Neural progenitor cell (in vitro differentiated cells): ENCODE measurements at places on chromosomes 6 and 20.

- no peak for DNase-seq
Observed at GRCh38 chr20:58708246-58708931, 15.8 kb downstream of the NPEPL1 start.

- no peak for DNase-seq
Observed at GRCh38 chr6:2754911-2755310, 4.2 kb upstream of the MYLK4 start.

- no peak for DNase-seq
Observed at GRCh38 chr6:145241039-145241438, 494.3 kb downstream of the EPM2A start.

GRCh38 chr6:16736856-16737775 is 24.1 kb downstream of the ATXN1 start:
- DNase-seq = no peak

DNA sequence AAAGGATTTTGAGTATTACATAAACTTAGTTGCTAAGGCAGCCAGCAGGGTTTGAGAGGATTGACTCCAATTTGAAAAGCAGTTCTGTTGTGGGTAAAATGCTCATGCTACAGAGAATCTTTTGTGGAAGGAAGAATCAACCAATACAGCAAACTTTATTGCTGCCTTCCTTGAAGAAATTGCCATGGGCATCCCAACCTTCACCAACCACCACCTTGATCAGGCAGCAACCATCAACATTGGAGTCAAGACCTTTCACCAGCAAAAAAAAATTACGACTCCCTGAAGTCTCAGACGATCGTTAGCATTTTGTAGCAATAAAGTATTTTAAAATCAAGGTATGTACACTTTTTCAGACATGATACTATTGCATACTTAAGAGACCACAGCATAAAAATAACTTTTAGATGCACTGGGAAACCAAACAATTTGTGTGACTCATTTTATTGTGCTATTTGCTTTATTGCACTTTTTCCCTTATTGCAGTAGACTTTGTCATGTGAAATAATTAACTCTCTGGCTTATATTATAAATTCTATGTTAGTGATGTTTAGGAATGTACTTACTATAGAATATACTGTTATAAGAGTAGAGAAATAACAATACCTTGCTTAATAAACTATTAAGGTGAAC is 390.8 kb downstream of the CDKAL1 start:
- no peak for DNase-seq

DNA sequence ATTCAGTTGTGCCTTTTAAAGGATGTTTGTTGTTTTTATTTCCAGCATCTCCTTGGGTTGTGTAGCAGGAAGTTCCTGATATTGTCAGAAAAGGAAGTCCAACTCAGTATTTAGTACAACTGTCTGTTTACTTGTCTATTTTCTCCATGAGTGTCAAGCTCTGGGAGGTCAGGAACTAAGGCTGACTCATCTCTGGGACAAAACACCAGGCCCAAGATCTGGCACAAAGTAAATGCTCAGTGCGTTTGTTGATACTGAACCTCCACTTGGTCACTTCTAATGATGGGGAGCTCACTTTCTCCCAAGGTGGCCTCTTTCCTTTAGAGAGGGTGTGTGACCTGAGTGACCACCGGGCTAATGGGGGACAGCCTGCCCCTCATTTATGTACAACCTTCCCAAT is 12.6 kb upstream of the PIGU start:
- DNase-seq = no peak

- no peak for DNase-seq
Observed at GRCh38 chr20:47256668-47257236, 99.7 kb downstream of the ZMYND8 start.

DNA sequence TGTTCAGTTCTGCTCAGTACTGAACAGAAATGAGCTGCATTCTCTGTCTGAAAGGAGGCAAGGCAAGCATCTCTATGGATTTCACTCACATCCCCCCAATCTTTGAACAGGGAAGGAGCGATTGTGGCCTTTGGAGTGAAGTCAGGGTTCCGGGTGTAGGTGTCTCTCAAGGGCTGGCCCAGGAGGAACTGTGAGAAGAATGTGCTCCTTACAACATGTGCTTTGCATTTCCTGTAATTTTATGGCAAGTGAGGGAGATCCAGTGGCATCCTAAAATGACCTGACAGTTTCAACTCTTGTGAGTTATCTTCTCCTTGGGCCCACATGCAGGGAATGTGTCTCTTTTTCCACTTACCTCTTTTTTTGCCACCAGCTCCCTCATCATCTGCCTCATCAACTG is 63.0 kb upstream of the RIN2 start:
- DNase-seq = no peak

- peak; percentile 10 for DNase-seq
Observed at GRCh38 chr20:8213831-8214587, 81.9 kb downstream of the PLCB1 start.

GRCh38 chr20:35893942-35894341 is 60.4 kb downstream of the SCAND1 start:
- DNase-seq = no peak

DNA sequence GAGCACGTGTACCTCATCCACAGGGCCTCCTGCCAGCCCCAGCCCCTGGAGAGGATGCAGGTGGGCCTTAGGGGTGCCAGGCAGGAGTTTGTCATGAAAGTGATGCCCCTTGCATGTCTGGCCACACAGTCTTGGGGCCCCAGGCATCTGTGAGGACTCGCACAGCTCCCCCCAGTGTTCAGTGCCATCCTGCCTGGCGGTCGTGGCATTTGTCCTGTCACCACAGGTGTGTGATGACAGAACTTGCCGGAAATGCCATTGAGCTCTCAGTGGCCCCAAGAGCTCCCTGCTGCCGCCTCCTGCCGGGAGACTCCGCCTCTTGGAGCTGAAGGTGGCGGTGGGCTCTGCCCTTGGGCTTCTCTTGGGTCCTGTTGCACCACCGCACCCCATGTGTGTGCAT is 30.6 kb upstream of the ADRM1 start:
- peak; percentile 10 for DNase-seq

DNA sequence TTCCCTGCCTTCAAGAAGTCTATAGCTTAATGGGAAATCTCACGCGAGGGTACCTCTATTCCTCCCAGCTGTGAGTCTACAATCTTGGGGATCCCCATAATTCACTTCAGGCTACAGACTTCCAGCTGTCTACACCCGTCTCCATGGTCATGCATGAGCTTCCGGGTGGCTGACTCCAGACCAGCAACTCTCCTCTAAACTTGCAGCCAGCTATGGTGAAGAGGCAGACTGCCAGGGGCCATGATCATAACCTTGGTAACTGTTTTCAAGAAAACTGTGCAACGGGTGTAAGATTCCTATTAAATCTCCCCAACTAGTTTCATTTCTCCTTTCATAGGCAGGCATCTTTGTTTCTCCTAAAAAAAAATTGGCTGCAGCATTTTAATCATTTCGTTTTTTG is 534.4 kb upstream of the CHD6 start:
- DNase-seq = no peak

DNA sequence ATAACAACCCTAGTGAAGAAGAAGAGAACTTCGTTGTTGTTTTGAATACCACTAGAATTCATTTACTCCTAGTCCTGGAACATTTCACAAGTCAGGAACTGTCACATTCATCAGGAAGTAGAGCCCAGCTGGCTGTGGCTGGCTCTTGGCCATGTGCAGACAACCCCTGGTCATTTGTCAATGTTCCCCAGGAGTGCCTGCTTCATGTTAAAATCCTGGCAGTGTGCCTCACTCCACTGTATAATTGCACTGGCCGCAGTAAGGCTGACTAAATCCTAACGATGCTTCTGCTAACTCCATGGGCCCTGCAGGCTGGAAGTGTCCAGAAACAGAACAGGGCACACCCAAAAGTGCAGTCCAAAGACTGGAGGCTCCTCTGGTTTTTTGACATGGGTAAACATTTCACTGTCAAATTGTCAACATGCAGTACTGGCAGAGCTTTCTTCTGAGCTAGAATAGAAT is 41.5 kb upstream of the ADGRF1 start:
- DNase-seq = no peak

DNA sequence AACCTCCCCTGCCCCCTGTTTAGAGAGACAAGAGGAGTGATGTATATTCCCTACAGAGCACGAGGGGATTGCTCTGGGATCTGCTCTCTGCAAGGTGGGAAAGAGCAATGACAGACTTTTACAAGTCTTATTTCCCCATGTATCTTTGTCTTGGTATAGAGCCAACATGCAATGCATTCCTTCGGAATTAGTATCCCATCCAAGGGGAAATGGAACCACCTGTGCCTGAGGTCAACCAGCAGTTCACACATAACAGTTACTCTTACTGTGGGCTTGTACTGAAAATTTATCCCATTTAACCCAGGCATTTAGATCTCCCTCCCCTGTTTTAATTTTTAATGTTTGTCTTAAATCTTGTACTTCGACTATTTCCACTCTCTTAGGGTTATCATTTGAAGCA is 250.4 kb downstream of the C6orf118 start:
- DNase-seq = no peak

GRCh38 chr6:125670568-125670967 is 78.9 kb upstream of the HEY2 start:
- DNase-seq = peak; percentile 38
